ENCODE measurements at places on chromosomes 2 and 18.

- no peak for DNase-seq
Measured at GRCh38 chr2:167420211-167420610, 531.9 kb downstream of the XIRP2 start.

DNA sequence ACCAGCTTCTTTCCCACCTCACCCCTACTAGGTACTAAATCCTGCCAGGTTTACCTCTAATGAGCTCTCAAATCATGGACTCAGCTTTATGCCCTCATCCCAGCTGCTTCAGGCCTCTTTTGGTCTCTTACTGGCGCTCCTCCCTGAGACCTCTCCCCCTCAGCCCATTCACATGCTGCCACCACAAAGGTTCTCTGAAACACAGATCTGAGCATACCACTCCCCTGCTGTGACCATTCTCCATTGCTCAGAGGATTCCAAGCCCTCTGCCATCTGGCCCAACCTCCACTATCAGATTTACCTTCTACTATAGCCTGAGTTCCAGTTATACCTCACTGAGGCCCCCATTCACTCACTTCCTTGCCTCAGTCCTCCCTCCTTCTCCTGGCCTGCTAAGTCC is 174.8 kb downstream of the ANKRD44 start:
- no peak for DNase-seq

DNA sequence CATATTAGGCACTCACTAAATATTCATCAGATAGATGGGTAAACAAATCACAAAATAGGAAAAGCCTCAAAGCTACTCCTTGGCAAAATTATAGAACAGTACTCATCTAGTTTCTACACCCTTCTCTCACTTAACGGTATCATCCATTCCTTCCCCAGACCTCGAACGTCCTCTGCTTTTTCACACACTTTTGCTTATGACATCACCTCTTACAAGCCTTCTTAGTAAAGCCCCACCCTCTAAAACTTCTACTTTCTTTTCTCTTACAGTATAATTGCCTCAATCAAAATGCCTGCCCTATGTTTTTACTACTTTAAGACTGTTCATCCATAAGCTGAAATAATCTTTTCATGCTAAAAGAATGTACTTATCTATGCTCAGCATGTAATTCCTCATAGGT is 8.1 kb downstream of the CHN1 start:
- DNase-seq, result no peak

DNA sequence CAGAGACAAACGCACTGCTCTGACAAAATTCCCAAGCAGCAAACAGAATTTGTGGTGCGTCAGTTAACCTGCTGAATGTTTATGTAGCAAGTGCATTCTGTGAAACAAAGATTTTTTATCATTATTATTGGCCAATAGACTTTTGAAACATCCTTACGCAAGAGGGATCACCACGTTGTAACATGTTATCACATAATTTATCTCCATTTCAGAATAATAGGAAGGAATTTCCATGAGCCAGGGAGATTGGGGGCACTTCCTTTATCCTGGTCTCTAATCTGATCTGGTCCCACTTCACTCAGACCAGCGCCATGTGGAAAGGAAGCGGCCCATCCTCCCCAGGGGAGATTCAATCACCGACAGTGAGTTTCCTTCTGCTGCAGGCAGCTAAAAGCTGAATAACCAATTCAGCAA is 166.1 kb downstream of the PID1 start:
- no peak for DNase-seq

GRCh38 chr2:117942551-117942950 is 71.3 kb downstream of the CCDC93 start:
- DNase-seq, result no peak

GRCh38 chr18:77016936-77017335 is 115.6 kb downstream of the MBP start:
- no peak for DNase-seq

GRCh38 chr2:46411985-46412384 is 67.4 kb upstream of the TMEM247 start:
- no peak for DNase-seq

- DNase-seq, result no peak
Measured at GRCh38 chr2:56263876-56264275, 80.1 kb downstream of the CCDC85A start.

- no peak for DNase-seq
Measured at GRCh38 chr18:12868576-12868975, 15.5 kb downstream of the PTPN2 start.
